ENCODE measurements at places on chromosomes 6 and 20. TPM values are rescaled to one million over a fixed set of nuclear protein-coding genes. Genes with fewer than 3 reads are reported as not detected.

DNA sequence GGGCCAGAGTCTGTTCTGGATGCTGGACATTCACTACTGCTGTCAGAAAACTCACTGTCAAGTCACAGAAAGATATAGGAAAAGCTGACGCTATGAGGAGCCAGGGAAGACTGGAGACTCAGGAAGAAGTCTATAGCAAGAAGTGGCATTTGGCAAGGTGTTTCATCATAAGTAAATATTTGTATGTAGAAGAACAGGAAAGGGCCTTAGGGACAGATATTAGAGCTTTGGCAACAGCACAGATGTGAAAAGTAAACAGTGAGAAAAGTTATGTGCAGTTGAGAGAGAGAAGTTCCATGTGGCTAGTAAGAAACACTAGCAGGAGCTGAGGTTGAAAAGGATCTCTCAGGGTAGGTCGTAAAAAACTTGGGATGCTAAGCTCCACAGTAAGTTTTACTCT is 868.9 kb downstream of the PHF3 start:
- DNase-seq = no peak

MUCL3 gene
- not detected for total RNA-seq

CCN6 gene
- total RNA-seq = not detected

DNA sequence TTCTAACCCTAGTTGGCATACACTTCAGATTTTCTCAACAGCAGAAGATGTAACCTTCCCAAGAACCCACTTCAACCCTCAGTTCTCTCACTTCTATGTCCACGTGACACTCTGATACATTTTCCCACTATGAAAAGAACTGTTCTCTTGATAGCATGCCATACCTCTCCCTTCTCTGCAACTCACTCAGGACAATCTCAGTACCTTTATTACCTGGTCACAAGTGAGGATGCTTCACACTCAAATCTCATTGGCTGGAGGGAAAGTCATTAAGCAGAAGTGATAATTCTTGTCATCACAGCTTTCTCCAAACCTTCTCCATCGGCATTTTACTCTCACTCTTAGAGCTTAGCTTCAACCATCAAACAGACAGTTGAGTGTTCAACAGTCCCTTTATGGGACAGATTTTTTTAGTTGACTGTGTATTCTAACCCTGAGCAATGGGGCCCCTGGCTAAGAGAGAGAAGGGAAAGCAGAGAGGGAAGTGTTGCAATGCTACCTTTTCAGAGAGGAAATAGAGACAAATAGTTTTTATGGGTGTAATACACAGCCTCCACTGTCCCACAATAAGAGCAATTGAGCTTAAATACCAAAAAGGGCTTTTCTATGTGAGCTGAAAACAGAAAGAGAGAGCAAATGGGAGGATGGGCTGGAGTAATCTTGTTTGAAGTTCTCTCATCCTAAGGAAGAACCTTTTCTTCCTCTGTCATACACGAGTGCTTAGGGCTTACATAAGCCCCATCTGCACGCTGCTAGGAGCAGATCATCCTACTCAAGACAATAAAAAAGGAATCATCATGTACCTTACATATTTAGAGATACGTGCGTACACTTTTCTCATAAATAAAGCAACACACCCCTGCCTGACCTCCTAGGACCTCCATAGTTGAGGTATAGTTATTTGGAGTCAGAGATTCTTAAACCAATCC is 16.0 kb downstream of the HLA-DPA1 start:
- no peak for DNase-seq

GRCh38 chr20:3092611-3093379 is 8.3 kb upstream of the AVP start:
- no peak for DNase-seq
